ENCODE measurements at places on chromosomes 3 and 15.

GRCh38 chr3:123067689-123068600 is 1.1 kb downstream of the PDIA5 start:
- no peak for DNase-seq

DNA sequence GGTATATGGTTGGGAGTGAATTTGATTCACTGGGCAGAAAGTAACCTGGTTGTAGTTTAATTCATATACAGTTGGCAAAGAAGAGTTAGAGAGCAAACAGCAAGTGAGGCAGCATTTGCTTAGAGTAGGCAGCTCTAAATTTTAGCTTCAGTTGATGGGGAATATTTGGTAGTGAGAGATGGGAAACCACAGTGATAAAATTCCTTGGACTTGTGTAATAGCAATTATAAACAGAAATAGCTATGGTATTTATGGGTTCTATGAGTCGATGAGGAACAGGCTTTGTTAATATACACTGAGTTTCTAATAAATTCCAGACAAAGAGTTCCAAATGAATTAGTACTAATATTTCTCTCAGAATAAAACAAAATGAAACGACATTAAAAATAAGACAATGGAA is 894.0 kb downstream of the ROBO2 start:
- DNase-seq, result no peak

- no peak for DNase-seq
Measured at GRCh38 chr3:126262227-126262626, 81.8 kb upstream of the ALDH1L1 start.

GRCh38 chr3:48966367-48966766 is 23.7 kb upstream of the P4HTM start:
- no peak for DNase-seq

DNA sequence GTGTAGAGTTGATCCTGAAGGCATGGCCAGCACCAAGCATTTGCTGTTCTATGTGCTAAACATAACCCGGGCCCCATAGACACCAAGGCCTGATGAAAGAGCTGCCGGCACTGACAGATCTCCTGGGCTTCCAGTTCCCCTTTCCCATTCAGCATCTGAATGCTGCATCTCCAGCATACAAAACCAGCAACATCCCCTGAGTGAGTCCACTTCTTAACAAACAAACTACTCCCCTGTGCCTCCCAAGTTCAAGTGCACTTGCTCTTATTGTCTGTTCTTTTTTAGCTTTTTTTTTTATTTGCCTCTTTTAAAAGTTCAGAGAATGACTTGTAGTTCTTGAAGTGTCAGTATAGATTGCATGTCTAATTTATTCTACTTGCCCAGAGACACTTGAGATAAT is 156.0 kb downstream of the EDEM1 start:
- DNase-seq, result no peak

DNA sequence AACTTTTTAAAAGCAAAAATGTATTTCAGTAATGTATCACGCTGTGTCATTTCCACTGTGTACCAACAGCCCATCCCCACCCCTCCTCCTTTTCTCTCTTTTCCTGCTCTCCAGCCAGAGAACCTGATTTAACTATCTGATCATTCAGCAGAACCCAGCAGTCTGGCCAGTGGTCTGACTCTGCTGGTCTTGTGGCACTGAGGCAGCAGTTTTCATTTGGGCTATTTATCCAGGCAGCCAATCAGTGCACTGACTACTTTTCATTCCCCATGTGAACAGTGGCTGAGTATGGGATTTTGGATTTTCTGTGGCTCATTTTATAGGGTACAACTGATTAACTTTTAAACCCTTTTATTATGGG is 56.3 kb downstream of the GPR171 start:
- no peak for DNase-seq

- DNase-seq, result no peak
Measured at GRCh38 chr3:186365202-186365974, 3.4 kb upstream of the DGKG start.

- DNase-seq, result no peak
Measured at GRCh38 chr15:81930582-81931369, 115.0 kb downstream of the MEX3B start.

DNA sequence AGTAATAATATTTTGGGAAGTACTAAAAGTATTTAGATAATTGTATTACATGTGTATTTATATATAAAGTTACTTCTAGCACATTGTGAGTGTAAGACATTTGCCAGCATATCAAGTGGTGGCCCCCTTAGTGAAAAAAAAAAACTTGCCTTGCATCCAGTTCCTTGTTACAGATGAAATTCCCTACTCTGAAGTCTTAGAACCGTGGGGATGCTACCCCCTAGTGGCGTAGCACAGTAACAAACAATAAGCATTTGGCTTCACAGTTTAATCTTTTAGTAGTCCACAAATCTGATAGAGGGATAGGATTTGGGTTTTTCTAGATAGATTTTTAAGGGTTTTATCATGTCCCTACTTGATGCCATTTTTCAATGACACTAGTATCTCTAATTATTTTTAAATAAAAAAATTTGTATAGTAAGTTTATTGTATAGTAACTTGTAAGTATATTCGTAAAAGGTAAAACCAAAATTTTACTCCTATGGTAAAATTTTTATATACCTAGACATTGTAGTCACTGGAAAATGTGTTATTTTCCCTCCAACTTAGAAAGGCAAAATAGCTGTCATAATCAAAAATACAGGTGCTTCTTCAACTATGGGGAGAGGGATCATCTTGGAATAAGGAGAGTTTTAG is 14.3 kb downstream of the SMC4 start:
- peak; percentile 38 for DNase-seq

DNA sequence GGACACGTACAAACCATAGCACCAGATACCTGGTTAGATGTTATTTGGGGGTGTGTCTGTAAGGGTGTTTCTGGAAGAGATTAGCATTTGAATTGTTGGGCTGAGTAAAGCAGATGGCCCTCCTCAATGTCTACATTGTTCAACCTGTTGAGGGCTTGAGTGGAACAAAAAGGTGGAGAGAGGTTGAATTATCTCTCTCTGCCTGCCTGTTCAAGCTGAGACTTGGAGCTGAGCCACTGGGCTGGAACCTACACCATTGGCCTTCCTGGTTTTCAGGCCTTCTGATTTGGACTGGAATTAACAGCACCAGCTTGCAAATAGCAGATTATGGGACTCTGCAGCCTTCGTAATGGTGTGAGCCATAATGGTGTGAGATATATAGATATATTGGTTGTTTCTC is 71.3 kb upstream of the CORO2B start:
- DNase-seq, result no peak
